ENCODE measurements at places on chromosomes 2 and 18.

DNA sequence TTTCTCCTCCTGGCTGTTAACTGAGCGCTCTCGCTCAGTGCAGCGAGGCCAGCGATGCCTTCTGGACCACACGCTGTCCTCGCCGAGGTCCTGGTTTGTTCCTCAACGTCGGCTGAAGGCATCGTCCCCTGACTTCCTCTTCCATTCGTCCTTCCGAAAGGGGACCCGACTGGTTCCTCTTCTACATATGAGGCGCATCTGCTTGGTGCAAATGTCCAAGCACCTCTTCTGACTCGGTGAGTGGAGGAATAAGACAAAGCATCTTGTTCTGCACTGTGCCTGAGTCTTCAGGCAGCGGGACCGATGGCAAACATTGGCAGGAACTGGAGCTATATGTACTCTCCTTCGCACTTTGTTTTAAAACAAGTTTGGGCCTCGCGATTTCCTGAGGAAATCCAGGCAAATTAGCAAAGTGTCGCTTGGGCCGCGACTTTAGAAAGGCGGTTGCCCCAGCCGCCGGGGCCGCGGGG is 621 bp upstream of the KCNS3 start:
- DNase-seq, result peak; percentile 35

- DNase-seq, result no peak
Observed at GRCh38 chr2:102436323-102436722, 13.4 kb downstream of the IL18RAP start.

DNA sequence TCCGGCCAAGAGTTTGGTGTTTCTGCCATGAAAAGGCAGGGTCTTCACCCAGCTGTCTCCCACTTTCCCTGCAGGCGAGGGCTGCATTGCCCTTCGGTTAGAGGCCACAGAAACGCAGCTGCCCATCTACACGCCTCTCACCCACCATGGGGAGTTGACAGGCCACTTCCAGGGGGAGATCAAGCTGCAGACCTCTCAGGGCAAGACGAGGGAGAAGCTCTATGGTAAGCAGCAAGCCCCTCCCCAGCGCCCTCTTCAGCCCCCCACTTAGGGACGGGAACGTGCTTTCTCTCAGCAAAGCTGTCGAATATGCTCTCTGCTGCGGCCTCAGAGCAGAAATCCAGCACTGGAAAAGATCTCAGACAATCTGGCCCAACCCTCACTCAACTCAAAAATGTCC is 57.7 kb upstream of the ATG16L1 start:
- DNase-seq, result no peak

DNA sequence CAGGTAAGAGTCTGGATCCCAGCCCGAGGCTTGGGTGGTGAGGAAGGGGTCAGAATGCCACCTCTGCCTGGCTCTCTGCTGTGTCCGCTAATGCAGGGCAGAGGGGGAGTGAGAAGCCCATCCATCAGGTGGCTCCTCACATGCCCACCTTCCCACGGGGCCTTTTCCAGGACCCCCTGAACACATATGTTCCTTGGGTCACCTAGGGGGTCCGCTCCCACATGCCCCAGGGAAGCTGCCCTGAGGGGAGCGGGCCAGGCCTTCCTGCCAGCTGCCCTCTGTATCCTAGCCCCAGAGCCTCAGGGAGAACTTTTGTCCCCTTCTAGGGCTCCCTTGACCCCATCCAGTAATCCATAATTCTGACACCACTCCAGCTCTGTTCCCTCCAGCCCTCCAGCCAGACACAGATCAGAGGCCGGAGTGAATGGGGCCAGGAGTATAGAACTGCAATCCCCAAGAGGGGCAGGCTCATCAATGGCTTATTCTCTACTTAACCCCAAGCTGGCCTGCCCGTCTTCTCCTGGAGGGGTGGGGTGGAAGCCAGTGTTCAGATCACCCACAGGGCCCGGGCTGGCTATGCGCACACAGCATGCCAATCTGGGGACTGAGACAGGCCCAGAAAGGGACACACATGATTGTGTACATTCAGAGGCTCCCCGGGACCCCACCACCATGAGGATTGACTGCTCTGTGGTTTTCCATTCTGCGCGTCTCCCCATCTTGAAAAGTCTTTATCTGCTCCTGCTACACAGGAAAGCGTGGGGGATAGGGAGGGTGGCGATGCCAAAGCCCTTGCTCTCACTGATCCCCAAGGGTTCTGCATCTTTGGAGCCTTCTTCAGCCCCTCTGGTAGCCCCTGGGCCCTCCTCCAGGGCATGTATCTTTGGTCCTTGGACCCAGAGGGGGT is 1.1 kb downstream of the EMILIN1 start:
- no peak for DNase-seq

- DNase-seq, result peak; percentile 97
Observed at GRCh38 chr2:96209011-96209728, 543 bp upstream of the STARD7 start.

DNA sequence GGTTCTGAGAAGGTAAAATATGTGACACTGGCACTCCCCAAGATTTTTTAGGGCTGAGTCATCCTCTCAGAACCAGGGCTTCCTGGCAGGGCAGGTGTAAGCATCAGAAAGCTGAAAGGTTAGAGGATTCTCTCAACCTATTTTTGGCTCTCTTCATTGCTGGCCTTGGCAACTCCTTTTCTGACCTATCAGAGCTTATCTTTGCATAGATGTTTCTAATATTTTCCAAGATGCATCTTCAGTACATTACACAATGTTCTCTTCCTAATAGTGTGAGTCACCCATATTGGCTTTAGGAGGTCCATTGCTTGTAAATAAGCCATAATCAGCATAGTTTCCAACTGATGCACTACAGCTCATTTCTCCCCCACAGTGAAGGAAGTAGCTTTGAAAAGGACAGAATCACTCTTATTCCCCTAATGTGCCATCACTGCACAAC is 2008.4 kb upstream of the PIK3C3 start:
- peak; percentile 46 for DNase-seq

- DNase-seq, result no peak
Observed at GRCh38 chr18:67243799-67244587, 272.5 kb downstream of the DSEL start.

DNA sequence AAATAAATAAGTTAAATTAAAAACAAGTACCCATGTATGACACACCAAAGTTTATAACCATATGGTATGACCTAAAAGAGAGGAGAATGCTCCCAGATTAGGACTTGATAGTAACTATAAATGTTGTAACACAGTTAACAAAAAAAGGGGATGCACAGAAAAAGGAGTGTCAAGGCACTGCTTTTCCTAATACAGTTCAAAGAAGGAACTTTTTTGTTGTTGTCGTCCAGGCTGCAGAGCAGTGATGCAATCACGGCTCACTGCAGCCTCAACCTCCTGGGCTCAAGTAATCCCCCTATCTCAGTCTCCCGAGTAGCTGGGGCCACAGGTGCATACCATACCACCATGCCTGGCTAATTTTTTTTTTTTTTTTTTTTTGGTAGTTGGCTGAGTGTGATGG is 2.7 kb downstream of the NARS1 start:
- DNase-seq, result no peak

DNA sequence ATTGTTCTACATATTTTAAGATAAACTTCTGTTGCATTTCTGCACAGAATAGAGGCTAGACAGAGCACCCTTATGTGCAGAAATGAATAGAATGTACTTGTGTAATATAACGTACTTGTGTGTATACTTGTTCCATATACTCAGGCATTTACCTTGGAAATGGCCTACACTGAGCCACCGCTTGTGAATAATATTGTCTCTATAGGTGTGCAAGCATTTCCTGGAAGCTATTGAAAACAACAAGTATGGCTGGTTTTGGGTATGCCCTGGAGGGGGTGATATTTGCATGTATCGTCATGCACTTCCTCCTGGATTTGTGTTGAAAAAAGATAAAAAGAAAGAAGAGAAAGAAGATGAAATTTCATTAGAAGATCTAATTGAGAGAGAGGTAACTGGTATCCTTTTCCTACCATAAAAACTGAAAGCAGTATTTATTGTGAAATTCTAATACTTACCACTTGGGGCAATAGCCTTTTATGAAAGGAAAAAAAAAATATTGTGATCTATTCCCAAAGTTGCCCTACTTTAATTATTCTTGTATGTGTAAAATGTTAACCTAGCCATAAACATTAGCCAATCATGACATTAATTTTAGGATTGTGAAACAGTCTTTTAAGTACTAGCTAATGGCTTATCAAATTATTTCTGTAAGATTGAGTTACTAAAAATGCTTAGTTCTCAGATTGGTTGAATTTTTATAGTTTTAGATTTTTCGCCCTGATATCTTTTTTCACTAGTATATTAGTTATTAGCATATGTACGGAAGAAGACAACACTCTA is 18.0 kb downstream of the ZC3H15 start:
- DNase-seq, result no peak

DNA sequence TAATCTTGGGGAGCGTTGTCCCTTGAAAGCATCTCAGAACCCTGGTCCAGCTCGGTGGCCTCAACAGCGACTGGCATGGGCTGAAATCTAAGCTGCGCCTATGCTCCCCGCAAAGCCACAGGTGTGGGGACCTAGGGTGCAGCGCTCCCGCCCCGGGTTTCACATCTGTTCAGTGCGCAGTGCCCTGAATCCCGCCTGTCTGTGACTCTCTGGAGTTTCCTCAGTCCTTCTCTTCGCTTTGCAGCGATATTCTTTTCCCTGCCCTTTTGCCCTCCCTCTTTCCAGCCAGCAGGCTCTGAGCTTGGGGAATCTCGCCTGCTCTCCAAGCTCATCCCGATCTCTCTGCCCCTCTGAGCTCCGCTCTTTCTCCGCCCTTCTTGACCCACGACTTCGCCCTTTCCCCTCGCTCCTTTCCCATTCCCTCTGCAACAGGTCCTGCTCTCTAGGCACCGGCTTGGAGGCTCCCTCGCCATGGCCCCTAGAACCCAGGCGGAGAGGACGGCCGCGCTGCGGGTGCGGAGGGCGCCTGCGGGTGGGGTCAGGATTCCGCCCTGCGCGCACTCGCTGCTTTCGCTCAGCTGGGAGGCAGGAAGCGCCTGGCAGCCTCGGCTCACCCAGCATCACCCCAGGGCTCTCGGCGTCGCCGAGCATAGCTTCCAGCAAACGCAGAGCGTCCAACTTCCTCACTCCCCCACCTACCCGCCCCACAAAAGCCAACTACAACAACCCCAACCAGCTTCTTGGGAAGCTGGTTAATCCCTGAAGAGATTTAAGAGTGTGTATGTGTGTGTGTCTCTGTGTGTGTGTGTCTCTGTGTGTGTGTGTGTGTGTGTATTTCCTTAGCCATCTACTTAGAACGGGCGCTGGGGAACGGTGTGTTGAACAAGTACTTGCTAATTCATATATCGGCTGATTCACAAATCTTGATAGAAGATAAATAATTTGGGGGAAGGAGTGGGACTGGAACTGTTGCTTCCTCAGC is 1.1 kb downstream of the GRP start:
- peak; percentile 52 for DNase-seq

DNA sequence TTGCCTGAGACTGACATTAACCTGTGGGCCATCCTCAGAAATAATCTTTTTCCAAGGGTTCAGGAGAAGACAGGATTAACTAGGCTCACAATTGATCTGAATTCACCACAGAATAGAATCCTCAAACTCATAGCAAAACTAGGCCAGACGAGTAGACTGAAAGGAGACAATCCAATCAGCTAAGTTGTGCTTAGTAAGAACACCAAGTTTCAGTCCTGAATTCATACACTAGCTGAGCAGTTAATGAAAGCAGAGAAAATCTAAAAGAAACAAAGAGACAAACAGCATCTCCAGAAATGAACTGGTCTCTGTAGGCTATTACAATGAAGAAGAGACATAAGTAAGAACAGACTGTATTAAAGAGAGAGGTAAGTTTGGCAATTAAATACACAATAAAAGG is 89.5 kb downstream of the GORASP2 start:
- no peak for DNase-seq

- DNase-seq, result no peak
Observed at GRCh38 chr2:28927878-28928277, 33.4 kb downstream of the WDR43 start.

- DNase-seq, result no peak
Observed at GRCh38 chr2:33522576-33522975, 46.1 kb downstream of the RASGRP3 start.

DNA sequence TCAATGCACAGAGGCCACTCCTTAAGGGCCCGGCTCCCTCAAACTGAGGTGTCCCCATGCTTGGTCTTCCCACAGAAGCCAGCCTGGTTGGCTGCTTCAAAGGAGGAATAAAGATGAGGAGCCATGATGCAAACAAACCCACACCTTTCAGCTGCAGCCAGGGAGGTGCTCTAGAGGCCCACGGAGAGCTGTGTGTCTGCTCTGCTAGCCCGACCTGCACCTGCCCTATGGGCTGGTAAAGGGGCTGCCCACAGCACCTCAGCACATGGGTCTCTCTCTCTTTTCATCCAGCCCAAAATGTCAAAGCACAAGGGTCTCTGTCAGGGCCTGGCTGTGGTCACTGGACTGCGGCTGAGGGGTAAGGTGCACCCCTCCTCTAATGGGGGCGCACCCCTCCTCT is 132.1 kb downstream of the MSH2 start:
- no peak for DNase-seq

- DNase-seq, result no peak
Observed at GRCh38 chr2:190467575-190468083, 59.5 kb downstream of the MFSD6 start.

- DNase-seq, result no peak
Observed at GRCh38 chr2:125576558-125576957, 1079.4 kb upstream of the GYPC start.

DNA sequence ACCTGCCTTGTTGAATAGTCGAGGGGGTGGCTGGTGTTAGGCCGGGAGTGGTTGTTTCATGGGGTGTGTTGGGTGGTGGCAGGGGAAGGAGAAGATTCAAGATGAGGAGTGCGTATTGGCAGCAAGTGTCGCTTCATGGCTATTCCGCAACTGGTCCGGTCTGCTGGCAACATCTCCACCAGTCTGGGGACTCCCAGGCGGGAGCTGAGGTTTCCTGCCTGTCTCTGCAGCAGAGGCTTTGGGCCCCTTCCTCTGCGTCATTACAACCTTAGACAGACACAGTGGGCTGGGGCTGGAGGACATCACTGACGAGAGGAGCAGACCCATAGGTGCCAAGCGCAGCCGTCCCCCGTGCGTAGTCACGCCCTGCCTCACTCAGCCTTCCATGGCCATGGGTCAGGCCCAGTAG is 64.0 kb upstream of the MCFD2 start:
- DNase-seq, result no peak

DNA sequence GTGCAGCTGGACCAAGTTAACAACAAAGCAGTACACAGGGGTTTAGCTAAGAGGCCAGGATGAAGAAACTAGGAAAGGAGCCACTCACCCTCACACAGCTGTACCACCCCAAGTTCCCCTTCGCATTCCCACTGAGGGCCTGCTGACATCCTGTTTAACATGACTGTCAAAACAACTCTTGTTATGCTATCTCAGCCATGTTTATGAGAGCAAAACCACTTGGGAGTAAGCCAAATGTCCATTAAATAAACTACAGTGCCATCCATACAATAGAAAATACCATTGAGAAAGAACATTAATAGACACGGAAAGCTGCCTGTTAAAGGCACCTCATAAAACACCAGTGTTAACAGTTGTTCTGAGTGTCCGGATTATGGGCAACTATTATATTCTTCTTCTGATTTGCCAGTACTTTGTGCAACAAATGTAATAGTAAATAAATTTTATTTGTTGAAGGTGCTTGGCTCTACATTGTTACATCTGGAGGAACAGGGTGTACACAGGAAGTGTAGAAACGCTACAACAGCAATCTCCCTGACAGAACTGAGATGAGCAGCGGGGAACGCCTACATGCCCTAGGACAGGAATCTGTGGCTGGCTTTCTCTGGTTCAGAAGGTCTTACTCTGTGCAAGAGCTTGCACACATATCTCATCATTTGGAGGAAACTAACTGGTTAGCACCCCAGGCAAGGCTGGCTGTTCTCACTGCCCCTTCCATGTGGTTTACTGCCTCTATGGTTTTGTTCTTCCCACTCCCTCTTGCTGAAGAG is 85.6 kb downstream of the EHD3 start:
- DNase-seq, result no peak

GRCh38 chr2:44203542-44203941 is 34.9 kb downstream of the PPM1B start:
- no peak for DNase-seq

Data from iPS-NIHi11 (cell line).